ENCODE measurements at places on chromosomes 12 and 14. TPM values are rescaled to one million over a fixed set of nuclear protein-coding genes. Genes with fewer than 3 reads are reported as not detected.

MAP3K9 gene
- total RNA-seq, result 34.1 TPM

DNA sequence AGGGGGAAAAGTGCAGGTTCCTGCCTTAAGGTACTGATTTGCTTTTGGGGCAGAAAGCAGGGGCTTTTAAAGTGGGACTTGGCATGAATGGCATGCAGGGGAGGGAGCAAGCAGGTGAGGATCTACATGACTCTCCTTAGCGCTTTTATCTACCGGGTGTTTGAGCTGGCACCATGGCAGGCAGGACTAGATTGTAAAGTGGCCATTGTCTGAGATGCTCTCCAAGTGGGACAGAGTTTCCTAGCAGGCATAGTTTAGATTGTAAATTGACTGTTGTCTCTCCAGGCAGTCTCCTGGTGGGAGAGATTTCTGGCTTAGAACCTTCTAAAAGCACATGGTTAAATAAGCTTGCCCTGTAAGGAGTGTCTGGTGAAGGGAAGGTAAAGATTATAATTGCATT is 5.3 kb upstream of the DICER1 start:
- no peaks in the 10 kb centered on the region for H3K36me3 ChIP-seq
- no peaks in the 10 kb centered on the region for H3K27me3 ChIP-seq
- H3K27ac ChIP-seq, result no peak overlapping the region
- peak overlapping the region; percentile 25 for H3K4me3 ChIP-seq

DNA sequence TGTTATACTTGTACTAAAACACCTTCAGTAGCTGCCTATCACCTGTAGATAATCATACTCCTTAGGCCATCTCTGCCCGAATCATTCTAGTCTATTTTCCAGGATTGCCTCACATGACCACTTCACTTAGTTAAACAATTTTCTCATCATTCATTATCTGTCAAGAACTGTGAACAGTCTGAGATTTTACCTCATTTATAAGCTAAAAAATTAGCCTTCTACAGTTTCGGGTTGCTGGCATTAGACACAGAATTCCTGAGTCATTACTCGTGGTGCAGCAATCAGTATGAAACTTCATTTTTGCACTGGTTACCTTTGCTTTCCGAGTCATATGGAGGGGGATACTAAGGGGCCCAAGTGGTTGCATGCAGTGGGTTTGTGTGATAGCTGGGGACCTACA is 57.6 kb upstream of the OTOGL start:
- H3K4me1 ChIP-seq, result no peaks in the 10 kb centered on the region
- H3K27ac ChIP-seq, result no peak overlapping the region
- no peaks in the 10 kb centered on the region for H3K27me3 ChIP-seq
- no peak overlapping the region for H3K4me3 ChIP-seq
- no peak for DNase-seq

DNA sequence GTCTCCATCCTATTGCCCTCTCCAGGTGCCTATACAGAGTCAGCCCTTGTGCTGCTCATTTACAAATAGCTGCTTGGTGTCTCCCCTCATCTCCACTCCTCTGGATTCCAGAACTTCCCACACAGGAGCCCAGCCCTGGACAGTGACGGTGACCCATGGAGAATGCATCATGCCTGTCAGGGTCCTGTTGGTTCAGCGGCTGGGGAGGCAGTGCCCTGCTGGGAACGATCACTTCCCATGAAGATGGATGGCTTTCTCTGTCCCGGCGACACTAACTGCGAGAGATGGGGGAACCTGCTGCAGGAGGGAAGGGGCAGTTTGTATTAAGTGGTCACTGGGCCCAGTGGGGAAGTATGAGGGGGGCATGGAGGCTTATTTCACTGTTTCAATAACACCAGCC is 395.0 kb upstream of the TBX3 start:
- no peak overlapping the region for H3K4me3 ChIP-seq
- peaks cover 24% of the 10 kb centered on the region for H3K27me3 ChIP-seq
- DNase-seq, result no peak
- H3K4me1 ChIP-seq, result no peaks in the 10 kb centered on the region
- H3K27ac ChIP-seq, result no peak overlapping the region

ZC3H10 gene
- 9.1 TPM for total RNA-seq

DNA sequence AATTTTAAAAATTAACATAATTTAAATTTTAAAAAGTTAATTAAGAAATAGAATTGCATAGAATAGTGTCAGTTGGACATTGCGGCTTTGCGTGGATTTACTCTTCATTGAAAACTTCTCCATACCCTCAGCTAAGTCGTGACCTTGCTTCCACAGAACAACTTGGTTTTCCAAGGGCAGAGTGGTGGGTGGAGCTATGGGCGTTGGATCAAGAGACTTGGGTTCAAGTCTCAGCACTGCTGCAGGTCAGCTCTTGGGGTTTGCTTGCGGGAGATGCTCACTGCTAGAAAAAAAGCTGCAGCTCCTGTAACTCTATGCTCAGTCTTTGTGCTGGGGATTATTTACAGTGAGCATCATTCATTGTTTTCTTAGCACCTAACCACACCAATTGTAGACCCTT is 133.7 kb downstream of the PRIMA1 start:
- H3K27ac ChIP-seq, result no peak overlapping the region
- no peak overlapping the region for H3K4me3 ChIP-seq
- no peaks in the 10 kb centered on the region for H3K36me3 ChIP-seq
- H3K4me1 ChIP-seq, result no peaks in the 10 kb centered on the region
- H3K27me3 ChIP-seq, result no peaks in the 10 kb centered on the region
- no peak for DNase-seq

SMOC1 gene
- total RNA-seq, result not detected

DNA sequence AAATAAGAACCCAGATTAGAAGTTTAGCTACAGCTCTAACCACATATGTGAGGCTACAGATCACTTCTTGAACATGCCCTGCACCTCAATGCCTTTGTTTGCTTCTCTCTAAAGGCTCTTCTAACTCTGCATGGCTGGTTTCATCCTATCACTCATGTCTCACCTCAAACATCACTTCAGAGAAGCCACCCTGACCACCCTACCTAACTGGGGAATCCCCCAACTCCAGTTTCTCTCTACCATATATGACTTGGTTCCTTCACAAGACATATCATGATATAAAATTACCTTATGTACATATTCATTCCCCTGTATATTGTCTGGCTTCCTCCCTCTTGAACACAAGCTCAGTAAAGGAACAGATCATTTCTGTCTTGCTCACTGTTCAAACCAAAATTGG is 250.2 kb upstream of the GRIP1 start:
- no peak overlapping the region for H3K27ac ChIP-seq
- H3K4me1 ChIP-seq, result no peaks in the 10 kb centered on the region
- H3K27me3 ChIP-seq, result no peaks in the 10 kb centered on the region
- no peaks in the 10 kb centered on the region for H3K36me3 ChIP-seq
- no peak overlapping the region for H3K4me3 ChIP-seq

- H3K4me1 ChIP-seq, result peaks cover 8% of the 10 kb centered on the region
- peaks cover 7% of the 10 kb centered on the region for H3K36me3 ChIP-seq
- no peaks in the 10 kb centered on the region for H3K27me3 ChIP-seq
- no peak overlapping the region for H3K4me3 ChIP-seq
- peak; percentile 82 for DNase-seq
Observed at GRCh38 chr12:47651368-47652254, 54.2 kb downstream of the RPAP3 start.

DNA sequence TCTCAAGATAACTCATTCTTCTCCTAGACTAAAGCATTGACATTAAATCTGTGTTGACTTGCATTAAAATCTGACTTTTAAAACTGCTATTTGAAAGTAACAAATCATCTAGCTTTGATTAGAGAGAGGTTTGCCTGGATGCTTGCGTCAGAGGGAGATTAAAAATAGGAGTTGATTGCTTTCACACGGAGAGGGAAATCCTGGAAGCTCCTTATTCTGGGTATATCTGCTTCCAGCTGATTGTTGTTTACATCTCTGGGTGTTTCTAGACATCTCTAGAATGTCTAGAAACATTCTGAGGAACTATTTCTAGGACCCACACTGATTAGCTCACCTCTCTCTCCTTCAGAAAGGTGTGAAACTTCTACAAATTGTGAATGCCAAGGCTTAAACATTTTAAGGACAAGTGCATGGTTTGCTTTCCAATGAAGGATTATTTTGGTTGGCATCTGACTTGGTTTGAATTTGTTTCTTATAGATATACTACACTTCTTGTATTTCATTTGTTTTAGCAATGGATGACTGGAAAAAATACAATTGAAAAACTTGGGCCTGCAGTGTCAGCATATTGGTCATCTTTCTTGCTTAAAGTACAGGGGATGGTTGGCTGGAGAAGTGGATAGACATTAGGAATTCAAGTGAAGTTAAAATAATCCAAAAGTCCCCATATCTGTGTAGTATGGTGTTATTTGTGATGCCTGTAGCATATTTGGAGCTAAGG is 2.1 kb downstream of the DIP2B start:
- no peaks in the 10 kb centered on the region for H3K36me3 ChIP-seq
- no peak for DNase-seq
- peaks cover 3% of the 10 kb centered on the region for H3K4me1 ChIP-seq

GLT8D2 gene
- 0.90 TPM for total RNA-seq

DNA sequence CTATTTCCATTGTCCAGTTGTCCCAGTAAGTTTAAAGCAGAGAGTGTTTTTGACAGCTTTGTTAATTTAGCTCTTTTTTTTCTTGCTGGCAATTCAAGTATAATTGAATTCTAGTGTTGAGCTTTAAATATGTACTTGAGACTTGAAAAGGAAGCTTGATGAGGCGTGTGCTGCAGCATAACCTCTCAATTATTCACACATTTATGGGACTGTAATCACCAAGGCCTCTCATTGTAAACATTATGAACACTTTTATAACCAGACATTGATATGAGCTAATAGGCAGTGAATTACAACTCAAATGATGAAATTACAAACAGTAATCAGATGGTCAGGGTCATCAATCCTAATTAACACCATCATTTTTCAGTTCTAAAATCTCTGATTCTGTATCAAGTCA is 378.0 kb upstream of the DDHD1 start:
- no peak overlapping the region for H3K27ac ChIP-seq
- no peak overlapping the region for H3K4me3 ChIP-seq
- no peaks in the 10 kb centered on the region for H3K36me3 ChIP-seq
- H3K4me1 ChIP-seq, result peaks cover under 1% of the 10 kb centered on the region
- H3K27me3 ChIP-seq, result no peaks in the 10 kb centered on the region

PYGL gene
- total RNA-seq, result 58.0 TPM

- no peaks in the 10 kb centered on the region for H3K27me3 ChIP-seq
- no peaks in the 10 kb centered on the region for H3K36me3 ChIP-seq
- no peak overlapping the region for H3K27ac ChIP-seq
- no peak overlapping the region for H3K4me3 ChIP-seq
- DNase-seq, result peak; percentile 93
- no peaks in the 10 kb centered on the region for H3K4me1 ChIP-seq
Observed at GRCh38 chr14:74459289-74459946, 33.4 kb upstream of the SYNDIG1L start.

MIP gene
- not detected for total RNA-seq

DNA sequence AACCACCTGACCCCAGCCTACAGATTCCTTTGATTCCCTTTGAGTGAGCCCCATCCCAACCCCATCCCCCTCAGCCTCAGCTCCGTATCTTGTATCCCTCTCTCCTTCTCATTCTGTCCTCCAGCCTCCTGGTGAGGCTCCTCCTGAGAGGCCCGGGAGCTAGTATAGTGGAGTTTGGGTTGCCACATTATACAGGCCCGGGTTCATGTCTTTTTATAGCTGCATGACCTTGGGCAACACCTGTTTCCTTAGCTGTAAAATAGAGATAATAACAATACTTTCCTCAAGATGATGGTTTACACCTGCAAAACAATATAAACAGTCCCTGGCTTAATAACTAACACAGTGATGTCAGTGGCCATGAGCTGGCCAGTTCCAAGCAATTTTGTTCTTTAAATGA is 89.8 kb downstream of the STAB2 start:
- no peak overlapping the region for H3K27ac ChIP-seq
- H3K4me1 ChIP-seq, result peaks cover 9% of the 10 kb centered on the region
- no peak overlapping the region for H3K4me3 ChIP-seq
- no peaks in the 10 kb centered on the region for H3K36me3 ChIP-seq
- H3K27me3 ChIP-seq, result no peaks in the 10 kb centered on the region

- peak; percentile 93 for DNase-seq
- H3K4me3 ChIP-seq, result no peak overlapping the region
- H3K27ac ChIP-seq, result no peak overlapping the region
- no peaks in the 10 kb centered on the region for H3K4me1 ChIP-seq
Observed at GRCh38 chr12:23055004-23055403, 430.0 kb downstream of the ETNK1 start.

DNA sequence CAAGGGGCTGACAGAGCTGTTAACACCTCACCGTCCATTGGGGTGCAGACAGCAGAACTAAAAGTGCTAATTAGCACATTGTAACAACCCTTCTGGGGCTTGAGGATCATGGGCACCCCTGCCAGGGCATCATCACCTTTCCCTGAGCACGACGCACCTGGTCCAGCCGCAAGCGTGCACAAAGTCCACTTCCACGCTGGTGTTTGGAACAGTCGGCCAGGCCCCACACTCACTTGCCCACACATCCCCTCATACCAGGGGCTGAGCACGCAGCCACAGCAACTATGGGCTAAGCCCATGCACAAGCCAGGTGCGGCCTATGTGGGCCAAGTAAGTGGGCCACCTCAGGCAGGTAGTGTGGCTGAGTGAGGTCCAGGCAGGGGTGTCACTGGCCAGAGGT is 148.7 kb downstream of the CCDC59 start:
- DNase-seq, result no peak
- no peaks in the 10 kb centered on the region for H3K4me1 ChIP-seq
- H3K36me3 ChIP-seq, result no peaks in the 10 kb centered on the region
- no peak overlapping the region for H3K27ac ChIP-seq
- no peak overlapping the region for H3K4me3 ChIP-seq

DNA sequence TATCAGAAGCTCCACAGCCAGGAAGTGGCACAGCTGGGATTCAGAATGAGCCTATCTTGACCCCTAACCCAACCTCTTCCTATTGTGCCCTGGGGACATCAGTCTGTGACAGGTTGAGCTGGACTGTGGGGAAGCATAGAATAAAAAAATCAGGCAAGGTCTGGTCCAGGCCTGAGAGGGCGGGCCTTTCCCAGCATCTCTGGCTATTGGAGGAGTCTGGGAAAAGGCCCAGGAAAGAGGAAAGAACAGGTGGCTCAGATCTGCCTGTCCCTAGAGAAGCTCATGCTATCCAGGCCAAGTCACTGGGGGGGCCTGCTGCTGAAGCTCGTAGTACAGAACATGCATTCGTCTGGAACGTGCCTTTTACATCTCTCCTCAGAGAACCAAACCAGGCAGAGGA is 100.5 kb downstream of the PPM1H start:
- H3K4me1 ChIP-seq, result peaks cover 25% of the 10 kb centered on the region
- no peak overlapping the region for H3K4me3 ChIP-seq
- peak; percentile 59 for DNase-seq
- no peaks in the 10 kb centered on the region for H3K36me3 ChIP-seq
- no peaks in the 10 kb centered on the region for H3K27me3 ChIP-seq

- peaks cover 87% of the 10 kb centered on the region for H3K36me3 ChIP-seq
- H3K4me1 ChIP-seq, result no peaks in the 10 kb centered on the region
- H3K4me3 ChIP-seq, result no peak overlapping the region
Observed at GRCh38 chr14:69392481-69392880, 5.6 kb downstream of the ERH start.
